ENCODE measurements at places on chromosomes 16 and 17.

- DNase-seq, result no peak
- H3K27ac ChIP-seq, result peak within 1 kb of the TSS; percentile 60
- H3K4me3 ChIP-seq, result peak within 1 kb of the TSS; percentile 79
- H3K27me3 ChIP-seq, result no peaks in the 10 kb centered on the region
- peaks cover 79% of the 10 kb centered on the region for H3K4me1 ChIP-seq
Measured at GRCh38 chr16:29820271-29820701, at the start of gene MVP. Gene MVP (plus strand): TSS chr16:29820462. CDS start chr16:29830550, 10,088 bp downstream.

DNA sequence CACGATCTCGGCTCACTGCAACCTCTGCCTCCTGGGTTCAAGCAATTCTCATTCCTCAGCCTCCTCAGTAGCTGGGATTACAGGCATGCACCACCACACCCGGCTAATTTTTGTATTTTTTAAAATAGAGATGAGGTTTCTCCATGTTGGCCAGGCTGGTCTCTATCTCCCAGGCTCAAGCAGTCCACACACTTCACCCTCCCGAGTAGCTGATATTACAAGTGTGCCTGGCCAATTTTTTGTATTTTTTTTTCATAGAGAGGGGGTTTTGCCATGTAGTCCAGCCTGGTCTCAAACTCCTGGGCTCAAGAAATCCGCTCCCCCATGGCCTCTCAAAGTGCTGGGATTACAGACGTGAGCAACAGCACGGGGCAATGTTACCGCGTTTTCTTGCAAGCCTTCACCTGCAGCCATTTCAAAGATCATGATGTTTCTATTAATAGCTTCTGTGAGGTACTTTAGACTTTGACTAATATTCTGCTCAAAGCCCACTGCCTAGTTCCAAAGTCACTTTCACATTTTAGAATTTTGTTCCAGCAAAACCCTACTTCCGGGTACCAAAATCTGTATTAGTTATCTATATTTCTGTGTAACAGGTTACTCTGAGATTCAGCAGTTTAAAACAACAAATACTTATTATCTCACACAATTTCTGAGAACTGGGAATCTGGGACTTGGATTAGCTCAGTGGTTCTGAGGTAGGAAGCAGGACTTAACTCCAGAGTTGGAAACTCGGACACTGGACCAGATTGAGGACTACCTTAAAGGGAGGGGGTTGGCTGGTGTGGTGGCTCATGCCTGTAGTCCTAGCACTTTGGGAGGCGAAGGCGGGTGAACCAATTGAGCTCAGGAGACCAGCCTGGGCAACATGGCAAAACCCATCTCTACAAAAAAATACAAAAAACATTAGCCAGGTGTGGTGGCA lies 12.0 kb upstream of the MED13 start:
- H3K36me3 ChIP-seq, result no peaks in the 10 kb centered on the region
- no peaks in the 10 kb centered on the region for H3K4me1 ChIP-seq
- DNase-seq, result no peak
- no peaks in the 10 kb centered on the region for H3K27me3 ChIP-seq

DNA sequence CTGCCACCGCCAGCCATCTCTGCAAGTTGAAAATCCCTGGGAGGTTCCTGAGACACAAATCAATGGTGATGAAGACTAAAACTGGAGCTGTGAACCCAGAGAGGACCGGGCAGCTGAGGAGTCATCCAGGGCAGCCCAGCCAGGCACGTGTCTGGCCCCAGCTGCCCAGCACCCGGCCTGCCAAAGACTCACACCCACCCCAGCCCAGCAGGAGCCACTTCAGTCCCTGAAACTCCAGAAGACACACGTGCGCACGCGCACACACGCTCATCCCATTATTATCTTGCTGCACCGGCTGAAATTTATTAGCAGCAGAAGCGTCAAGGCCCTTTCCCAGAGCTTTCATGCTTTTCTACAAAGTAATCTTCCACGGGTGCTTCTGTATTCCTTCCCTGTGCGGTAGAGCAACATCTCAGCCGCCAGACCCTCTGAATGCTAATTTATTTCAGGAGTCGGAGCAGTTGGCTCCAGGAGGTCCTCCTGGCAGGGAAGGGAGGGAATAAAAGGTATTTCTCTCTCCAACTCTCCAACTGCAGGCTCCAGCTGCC lies 59.8 kb upstream of the RBFOX3 start:
- no peaks in the 10 kb centered on the region for H3K4me1 ChIP-seq
- peaks cover 5% of the 10 kb centered on the region for H3K27me3 ChIP-seq
- no peak overlapping the region for H3K27ac ChIP-seq
- H3K4me3 ChIP-seq, result no peak overlapping the region

DNA sequence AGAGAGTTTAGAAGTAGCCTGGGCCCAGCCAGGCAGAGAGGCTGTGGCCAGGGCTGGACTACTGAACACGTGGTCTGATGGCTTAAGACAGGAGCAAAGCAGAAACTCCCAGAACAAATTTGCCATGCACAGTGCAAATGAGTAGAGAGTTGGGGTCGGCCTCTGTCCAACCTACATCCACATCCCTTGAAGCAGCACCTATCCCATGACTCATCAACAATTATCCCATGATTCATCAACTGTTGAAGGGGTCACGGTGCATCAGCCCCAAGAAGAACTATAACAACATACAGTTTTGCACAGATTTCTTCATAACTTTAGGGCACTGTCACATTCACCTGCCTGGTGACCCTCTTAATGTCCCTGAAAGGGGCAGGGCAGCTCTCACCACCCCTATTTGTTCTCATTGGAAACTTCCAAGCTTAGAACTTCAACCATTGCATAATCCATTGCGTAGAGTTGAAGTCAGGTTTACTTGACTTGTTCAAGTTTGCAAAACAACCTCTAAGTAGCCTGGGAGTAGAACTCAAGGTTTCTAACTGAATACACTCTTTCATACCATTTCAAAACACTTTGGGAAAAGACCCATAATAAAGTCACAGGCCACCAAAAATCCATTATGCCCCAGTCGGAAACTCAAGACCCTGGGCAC lies 235.2 kb upstream of the CDH5 start:
- no peaks in the 10 kb centered on the region for H3K36me3 ChIP-seq
- H3K27ac ChIP-seq, result no peak overlapping the region
- H3K27me3 ChIP-seq, result peaks cover 5% of the 10 kb centered on the region
- DNase-seq, result no peak

GRCh38 chr16:80009971-80010659 lies 409.6 kb upstream of the MAF start:
- H3K27ac ChIP-seq, result no peak overlapping the region
- no peaks in the 10 kb centered on the region for H3K36me3 ChIP-seq
- no peak for DNase-seq

GRCh38 chr16:81610144-81610842 lies 165.7 kb downstream of the CMIP start:
- DNase-seq, result no peak
- no peaks in the 10 kb centered on the region for H3K27me3 ChIP-seq
- H3K4me3 ChIP-seq, result no peak overlapping the region
- H3K36me3 ChIP-seq, result peaks cover 12% of the 10 kb centered on the region
- H3K4me1 ChIP-seq, result peaks cover 3% of the 10 kb centered on the region
- H3K27ac ChIP-seq, result no peak overlapping the region

GRCh38 chr17:83065660-83066542 lies 13.5 kb upstream of the METRNL start:
- no peak overlapping the region for H3K27ac ChIP-seq
- H3K36me3 ChIP-seq, result no peaks in the 10 kb centered on the region
- H3K4me1 ChIP-seq, result peaks cover 17% of the 10 kb centered on the region
- no peak overlapping the region for H3K4me3 ChIP-seq
- no peaks in the 10 kb centered on the region for H3K27me3 ChIP-seq
- no peak for DNase-seq

GRCh38 chr17:71080937-71081336 lies 911.6 kb downstream of the KCNJ2 start:
- H3K36me3 ChIP-seq, result no peaks in the 10 kb centered on the region
- H3K27me3 ChIP-seq, result no peaks in the 10 kb centered on the region
- DNase-seq, result no peak
- H3K4me1 ChIP-seq, result no peaks in the 10 kb centered on the region
- H3K27ac ChIP-seq, result no peak overlapping the region

DNA sequence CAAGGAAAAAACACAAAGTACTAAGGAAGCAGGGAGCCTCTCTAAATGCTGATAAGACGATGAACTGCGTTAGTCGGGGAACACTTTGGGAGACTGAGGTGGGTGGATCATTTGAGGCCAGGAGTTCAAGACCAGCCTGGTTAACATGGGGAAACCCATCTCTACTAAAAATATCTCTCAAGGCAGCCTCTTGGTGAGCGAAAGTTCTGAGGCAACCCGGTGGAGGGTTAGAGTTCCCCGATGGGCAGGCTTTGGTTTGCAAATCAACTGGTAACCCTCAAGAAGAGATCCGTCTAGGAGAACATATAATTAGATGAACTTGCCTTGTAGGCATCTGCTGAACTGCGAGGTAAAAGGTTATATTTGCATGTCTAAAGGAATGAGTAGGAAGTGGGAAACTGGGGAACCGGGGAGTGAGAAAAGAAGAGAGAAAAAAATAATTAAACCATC lies 44.6 kb downstream of the WSB1 start:
- no peaks in the 10 kb centered on the region for H3K27me3 ChIP-seq
- H3K27ac ChIP-seq, result no peak overlapping the region
- no peak overlapping the region for H3K4me3 ChIP-seq
- no peaks in the 10 kb centered on the region for H3K4me1 ChIP-seq

GRCh38 chr16:21103941-21104860 lies 46.4 kb downstream of the DNAH3 start:
- no peaks in the 10 kb centered on the region for H3K4me1 ChIP-seq
- H3K4me3 ChIP-seq, result no peak overlapping the region
- H3K27ac ChIP-seq, result no peak overlapping the region
- H3K36me3 ChIP-seq, result no peaks in the 10 kb centered on the region
- DNase-seq, result no peak

- H3K27ac ChIP-seq, result no peak overlapping the region
- H3K4me1 ChIP-seq, result no peaks in the 10 kb centered on the region
- H3K36me3 ChIP-seq, result no peaks in the 10 kb centered on the region
- no peaks in the 10 kb centered on the region for H3K27me3 ChIP-seq
- no peak overlapping the region for H3K4me3 ChIP-seq
- no peak for DNase-seq
Measured at GRCh38 chr17:45906927-45907622, 12.7 kb downstream of the MAPT start.

GRCh38 chr17:50918933-50919296 lies 52.8 kb upstream of the TOB1 start:
- H3K27me3 ChIP-seq, result no peaks in the 10 kb centered on the region
- H3K4me3 ChIP-seq, result peak overlapping the region; percentile 26

DNA sequence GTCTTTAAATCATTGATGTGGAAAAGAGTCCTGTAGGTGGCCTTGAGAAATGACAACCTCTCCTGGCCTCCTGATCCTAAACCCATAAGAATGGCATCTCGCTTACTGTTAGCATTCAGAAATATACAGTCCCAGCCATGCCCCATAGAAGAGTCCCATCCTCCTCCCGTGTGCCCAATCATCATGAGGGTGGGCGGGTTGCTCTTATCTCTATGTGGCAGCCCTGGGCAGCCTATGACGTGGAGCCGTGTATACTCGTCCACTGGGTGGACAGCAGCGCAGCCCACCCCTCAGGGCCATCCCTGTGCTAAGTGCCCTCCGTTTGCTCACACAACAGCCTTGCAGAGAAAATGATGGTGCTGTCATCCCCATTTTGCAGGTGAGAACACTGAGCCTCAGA lies 105.3 kb downstream of the AMFR start:
- no peaks in the 10 kb centered on the region for H3K36me3 ChIP-seq
- DNase-seq, result no peak
- H3K27me3 ChIP-seq, result no peaks in the 10 kb centered on the region

GRCh38 chr17:61619493-61619892 lies 28.5 kb upstream of the NACA2 start:
- no peak overlapping the region for H3K27ac ChIP-seq
- H3K27me3 ChIP-seq, result no peaks in the 10 kb centered on the region
- H3K36me3 ChIP-seq, result no peaks in the 10 kb centered on the region
- DNase-seq, result no peak
- H3K4me3 ChIP-seq, result no peak overlapping the region

- H3K4me3 ChIP-seq, result peak overlapping the region; percentile 60
- H3K36me3 ChIP-seq, result no peaks in the 10 kb centered on the region
- peaks cover 39% of the 10 kb centered on the region for H3K4me1 ChIP-seq
Measured at GRCh38 chr17:64984851-64985521, 65.7 kb upstream of the LRRC37A3 start.

- H3K27me3 ChIP-seq, result no peaks in the 10 kb centered on the region
- no peak overlapping the region for H3K27ac ChIP-seq
- H3K4me1 ChIP-seq, result no peaks in the 10 kb centered on the region
- H3K4me3 ChIP-seq, result no peak overlapping the region
- DNase-seq, result no peak
Measured at GRCh38 chr16:60792437-60792836, 1243.8 kb downstream of the CDH8 start.

DNA sequence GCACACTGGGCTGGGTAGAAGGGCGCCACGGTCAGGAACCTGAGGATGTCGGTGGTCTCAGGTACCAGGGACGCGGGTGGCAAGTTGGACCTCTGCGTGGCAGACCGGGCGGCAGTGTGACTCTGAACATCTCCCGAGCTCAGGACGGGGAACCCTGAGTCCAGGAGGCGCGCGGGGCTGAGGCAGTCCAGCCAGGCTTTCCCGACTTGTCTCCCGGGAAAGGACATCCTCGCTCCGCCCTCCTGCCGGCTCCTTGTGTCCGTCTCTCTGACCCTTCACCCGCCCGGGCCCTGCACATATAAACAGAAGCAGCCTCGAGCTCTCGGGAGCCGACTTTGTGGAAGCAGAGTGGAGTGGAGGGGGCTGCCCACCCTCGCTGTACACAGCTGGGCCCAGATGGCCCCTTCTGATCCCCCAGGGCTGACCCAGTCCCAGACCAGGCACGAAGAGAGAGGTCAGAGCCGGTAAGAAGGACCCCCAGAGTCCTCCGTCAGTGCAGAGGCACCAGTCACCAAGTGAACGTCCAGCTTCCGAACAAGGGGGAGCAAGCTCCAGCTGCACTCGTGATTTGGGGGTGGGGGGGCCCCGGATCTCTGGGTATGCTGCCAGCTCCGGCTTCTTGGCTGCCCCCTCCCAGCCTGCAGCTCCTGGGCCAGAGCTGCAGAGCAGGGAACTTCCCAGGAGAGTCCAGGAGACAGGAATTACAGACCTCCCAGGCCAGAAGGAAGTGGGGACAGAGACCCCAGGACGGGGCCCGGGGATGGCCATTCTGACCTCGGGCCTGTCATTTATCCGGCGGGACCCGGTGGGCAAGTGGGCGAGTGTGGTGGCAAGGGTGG lies 8.5 kb upstream of the P2RX1 start:
- H3K27ac ChIP-seq, result no peak overlapping the region
- no peaks in the 10 kb centered on the region for H3K4me1 ChIP-seq
- no peaks in the 10 kb centered on the region for H3K27me3 ChIP-seq
- DNase-seq, result no peak
- no peak overlapping the region for H3K4me3 ChIP-seq
- H3K36me3 ChIP-seq, result peaks cover 30% of the 10 kb centered on the region

- H3K36me3 ChIP-seq, result peaks cover 9% of the 10 kb centered on the region
- H3K27me3 ChIP-seq, result no peaks in the 10 kb centered on the region
- no peak overlapping the region for H3K4me3 ChIP-seq
- no peak for DNase-seq
- peaks cover 71% of the 10 kb centered on the region for H3K4me1 ChIP-seq
Measured at GRCh38 chr17:8946476-8946875, 19.0 kb downstream of the PIK3R5 start.

GRCh38 chr17:32873114-32873513 lies 3.8 kb downstream of the MYO1D start:
- peaks cover 18% of the 10 kb centered on the region for H3K4me1 ChIP-seq
- no peaks in the 10 kb centered on the region for H3K36me3 ChIP-seq
- H3K27ac ChIP-seq, result no peak overlapping the region
- DNase-seq, result no peak
- no peak overlapping the region for H3K4me3 ChIP-seq

- peak overlapping the region; percentile 71 for H3K4me3 ChIP-seq
- H3K27ac ChIP-seq, result no peak overlapping the region
- no peaks in the 10 kb centered on the region for H3K27me3 ChIP-seq
- DNase-seq, result peak; percentile 39
- H3K36me3 ChIP-seq, result no peaks in the 10 kb centered on the region
Measured at GRCh38 chr17:14427900-14428647, 127.2 kb downstream of the HS3ST3B1 start.
